ENCODE measurements at places on chromosomes 12 and 14. TPM values are rescaled to one million over a fixed set of nuclear protein-coding genes. Genes with fewer than 3 reads are reported as not detected.

- DNase-seq: no peak
These were observed 193.1 kb downstream of the SOX5 start for GRCh38 chr12:23756416-23756815.

TPPP2 gene
- not detected for total RNA-seq

DNA sequence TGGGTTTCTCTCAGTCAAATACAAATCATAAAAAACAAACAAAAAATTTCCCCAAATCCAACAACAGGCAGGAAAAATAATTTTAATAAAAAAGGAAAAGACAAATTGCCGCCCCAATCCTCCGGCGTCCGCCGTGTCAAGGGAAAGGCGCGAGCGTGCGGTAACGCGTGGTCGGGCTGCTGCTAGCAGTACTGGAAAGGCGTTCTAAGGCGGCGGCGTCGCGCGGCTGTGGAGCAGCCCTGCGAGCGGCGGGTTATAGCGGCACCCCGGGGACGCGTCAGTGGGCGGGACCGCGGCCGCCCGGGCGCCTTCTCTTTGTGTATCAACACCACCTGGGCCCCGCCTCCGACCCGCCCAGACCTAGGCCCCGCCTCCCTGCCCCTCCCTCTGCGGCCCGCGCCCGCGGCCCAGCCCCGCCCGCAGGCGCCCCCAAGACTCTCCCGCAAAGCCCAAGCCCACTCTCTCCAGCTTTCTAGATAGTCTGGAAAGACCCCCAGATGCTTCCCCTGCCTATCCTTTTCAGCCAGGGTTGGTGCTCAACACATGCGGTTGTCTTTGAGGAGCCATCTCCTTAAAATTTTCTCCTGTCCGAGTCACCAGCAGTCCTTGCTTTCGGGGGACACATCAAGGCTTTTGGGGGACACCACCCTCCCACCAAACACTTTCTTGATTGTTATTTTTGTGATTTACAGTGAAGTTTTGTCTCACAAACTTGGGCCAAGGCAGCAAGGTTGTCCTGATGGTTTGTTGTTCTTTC lies at the start of gene SLC38A2:
Gene SLC38A2 (minus strand): TSS at position 230 of the 757 bp plus-strand sequence. CDS start 1,480 bp downstream, outside the sequence.
- peak; percentile 100 for DNase-seq

- DNase-seq: no peak
These were observed 9.0 kb upstream of the MLEC start for GRCh38 chr12:120677765-120678473.

- no peak for DNase-seq
These were observed 134.7 kb upstream of the RFLNA start for GRCh38 chr12:124160097-124160756.

DNA sequence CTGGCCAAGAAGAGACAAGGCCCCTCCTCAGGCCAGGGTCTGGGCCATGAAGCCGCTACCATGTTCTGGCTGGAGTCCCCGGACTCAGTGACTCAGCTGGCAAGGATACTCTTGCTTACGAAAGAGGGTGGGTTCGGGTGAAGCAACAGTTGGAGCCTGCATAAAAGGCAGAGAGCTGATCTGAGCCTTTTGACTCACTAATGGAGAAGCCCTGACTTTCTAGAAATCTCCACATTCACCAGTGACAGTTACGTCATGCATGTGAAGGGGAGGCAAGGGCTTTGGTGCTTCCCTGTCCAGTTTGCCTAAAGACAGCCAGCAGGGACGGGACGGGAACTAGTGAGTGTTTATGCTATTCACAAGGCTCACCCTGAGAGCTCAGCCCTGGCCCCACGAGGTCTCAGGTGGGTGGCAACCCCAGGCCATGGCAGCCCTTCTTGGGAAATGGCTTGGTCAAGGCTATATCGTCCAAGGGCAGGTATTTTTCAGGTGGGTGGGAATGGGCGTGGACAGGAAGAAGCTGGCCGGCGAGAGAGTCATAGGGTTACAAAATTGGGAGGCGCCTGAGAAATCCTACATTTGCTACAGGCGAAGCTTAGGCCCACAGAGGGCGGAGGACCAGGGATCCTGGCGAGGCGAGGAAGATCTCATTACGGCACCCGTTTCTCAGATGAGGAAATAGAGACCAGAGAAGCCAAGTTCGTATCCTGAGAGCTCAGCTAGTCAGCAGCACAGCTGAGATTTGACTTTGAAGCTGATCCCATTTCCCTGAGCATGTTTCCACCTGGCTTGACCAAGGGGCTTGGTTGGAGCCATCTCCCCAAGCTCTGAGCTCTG lies 314.6 kb downstream of the BCL11B start:
- peak; percentile 95 for DNase-seq

AHNAK2 gene
- 737 TPM for total RNA-seq

- DNase-seq: no peak
These were observed 1.9 kb downstream of the EGLN3 start for GRCh38 chr14:33948869-33949408.

DNA sequence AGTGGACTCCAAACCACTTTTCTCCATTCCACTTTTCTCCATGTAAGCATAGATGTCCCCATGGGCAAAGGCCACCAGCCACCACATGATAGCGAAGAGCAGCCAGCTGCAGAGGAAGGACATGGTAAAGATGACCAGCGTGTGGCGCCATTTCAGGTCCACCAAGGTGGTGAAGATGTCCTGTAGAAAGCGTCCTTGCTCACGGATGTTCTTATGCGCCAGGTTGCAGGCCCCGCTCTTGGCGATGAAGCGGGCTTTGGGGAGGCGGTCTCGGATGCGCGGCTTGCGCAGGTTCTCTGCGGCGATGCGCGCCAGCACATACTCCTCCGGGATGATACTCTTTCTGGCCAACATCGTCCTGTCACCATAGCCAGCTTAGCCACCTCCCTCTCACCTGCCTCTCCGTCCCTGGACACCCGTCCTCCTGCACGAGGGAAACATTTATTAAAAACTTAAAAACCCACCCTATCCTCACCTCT lies 1.2 kb downstream of the KCNJ8 start:
- no peak for DNase-seq

DNA sequence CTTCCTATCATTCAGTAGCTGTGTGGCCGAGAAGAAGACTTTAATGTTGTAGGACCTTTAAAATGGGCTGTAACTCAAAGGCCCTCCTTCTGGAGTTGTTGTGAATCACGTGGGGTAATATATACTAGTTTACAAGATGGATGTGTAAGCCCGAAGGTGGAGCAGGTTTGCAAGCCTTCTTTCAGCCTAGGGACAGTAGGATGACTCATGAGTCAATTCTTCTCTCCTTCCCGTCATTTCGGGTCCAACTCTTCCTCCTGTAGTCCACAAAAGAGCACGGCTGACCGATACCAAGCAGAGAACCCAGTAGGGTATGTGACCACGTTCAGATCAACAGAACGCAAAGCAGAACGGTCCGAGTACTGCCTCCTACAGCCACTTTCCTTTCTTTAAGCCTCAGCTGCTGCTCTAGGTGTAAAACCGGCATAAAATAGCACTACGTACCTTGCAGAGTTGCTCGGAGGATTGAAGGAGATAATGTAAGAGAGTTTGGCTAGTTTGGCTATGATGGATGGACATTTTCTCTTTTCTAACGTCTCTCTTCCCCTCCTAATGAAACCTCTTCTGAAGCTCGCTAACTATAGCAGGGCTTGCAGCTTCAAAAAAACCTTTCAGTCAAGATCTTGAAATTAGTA lies 1.3 kb upstream of the RASSF3 start:
- DNase-seq: peak; percentile 20

PSMA6 gene
- 108 TPM for total RNA-seq

AMDHD1 gene
- total RNA-seq: not detected

MYF5 gene
- not detected for total RNA-seq

DNA sequence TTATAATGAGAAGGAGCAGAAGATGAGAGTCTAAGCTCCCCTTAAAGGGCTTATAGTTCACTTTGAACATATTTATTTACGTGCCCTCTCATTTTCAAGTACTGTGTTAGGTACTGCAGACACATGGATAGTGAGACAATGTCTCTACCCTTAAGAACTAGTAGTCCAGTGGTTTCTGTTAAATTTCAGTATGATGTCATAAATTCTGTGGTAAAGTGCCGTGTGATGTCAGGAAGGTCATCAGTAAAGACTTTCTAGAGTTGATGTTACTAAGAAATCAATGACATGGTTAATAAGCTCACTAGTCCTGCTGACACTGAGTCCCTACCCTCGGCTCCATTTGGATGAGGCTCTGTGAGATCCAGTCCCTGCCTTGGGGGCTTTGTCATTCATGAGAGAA lies 475.6 kb downstream of the ZFP36L1 start:
- DNase-seq: no peak

- DNase-seq: no peak
These were observed 33.1 kb upstream of the FBXO34 start for GRCh38 chr14:55238019-55238680.

- no peak for DNase-seq
These were observed 411 bp downstream of the TTLL5 start for GRCh38 chr14:75661499-75661814.

C12orf75 gene
- 13.2 TPM for total RNA-seq

- no peak for DNase-seq
These were observed 32.6 kb upstream of the CD9 start for GRCh38 chr12:6167327-6168280.

DNA sequence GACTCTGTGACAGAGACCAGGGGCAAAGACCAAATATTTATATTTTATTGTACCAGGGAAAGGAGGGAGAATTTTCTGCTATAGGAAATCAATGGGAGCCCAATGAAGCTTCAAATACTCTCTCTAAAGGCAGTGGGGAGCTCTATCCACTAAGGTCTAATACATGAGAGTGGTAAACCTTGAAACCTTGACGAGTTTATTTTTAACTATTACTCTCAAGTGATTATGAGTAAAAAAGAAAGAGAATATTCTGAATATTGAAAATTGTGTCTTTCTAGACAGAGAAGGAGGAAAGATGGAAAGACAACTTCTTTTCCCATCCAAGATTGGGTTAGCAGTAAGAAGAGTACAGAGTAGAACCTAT lies 1722.1 kb upstream of the SEL1L start:
- no peak for DNase-seq

- no peak for DNase-seq
These were observed 41.7 kb downstream of the TRIM9 start for GRCh38 chr14:51053157-51053556.

DNA sequence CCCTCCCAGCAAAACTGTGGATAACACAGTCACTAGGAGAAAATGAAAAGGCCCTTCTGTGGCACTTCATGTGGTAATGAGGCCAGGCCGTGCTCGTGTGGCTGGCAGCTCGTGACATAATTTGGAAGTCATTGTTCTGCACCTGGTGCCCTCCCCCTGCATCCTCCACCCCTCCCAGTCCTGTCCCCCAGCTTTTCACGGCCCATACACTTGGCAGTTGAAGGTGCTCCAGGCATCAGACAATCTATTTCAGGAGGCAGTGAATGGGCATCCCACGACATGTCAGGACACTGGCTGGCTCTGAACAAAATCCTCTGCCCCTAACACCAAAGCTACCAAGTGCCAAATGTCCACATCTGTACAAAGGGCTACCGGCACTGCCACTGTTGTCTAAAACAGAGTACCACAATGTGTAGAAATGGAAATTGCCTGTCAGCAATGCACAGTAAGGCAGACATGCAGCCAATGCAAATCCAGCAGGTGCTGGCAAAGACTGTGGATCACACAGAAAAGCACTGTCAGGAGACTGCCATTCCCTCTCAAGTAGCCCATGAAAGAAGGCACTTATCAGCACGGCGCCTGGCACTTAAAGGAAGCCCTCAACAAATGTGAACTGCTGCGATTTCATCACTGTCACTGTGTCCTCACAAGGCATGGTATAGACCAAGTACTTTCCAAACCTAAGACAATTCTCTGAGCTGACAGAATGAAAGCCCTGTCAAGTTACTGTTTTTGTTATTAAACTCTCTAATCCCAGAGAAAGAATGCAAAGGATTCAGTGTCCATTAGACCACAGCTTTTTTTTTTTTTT lies 39.1 kb downstream of the CORO1C start:
- DNase-seq: peak; percentile 56

OASL gene
- total RNA-seq: 0.39 TPM

DNA sequence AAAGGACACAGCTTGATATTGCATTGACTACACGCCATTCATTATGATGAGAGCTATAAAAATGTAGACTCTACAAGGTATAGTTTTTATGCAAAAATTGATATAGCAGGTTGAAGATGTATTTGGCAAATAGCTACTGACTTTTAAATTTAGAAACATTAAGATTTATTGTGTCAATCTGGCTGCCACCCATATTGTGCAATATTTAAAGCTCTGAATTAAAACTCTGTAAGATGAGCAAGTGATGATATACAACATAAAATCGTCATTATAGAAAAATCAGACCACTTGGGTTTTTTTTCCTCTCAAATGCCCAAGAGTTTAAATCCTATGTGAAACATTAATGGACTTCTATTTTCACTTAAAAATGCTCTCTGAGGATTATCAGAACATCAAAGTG lies 36.8 kb upstream of the E2F7 start:
- no peak for DNase-seq
